ENCODE measurements at places on chromosomes 7 and 10.
A peak's percentile ranks its signal among the peaks of the same experiment; 100 is the strongest.

DNA sequence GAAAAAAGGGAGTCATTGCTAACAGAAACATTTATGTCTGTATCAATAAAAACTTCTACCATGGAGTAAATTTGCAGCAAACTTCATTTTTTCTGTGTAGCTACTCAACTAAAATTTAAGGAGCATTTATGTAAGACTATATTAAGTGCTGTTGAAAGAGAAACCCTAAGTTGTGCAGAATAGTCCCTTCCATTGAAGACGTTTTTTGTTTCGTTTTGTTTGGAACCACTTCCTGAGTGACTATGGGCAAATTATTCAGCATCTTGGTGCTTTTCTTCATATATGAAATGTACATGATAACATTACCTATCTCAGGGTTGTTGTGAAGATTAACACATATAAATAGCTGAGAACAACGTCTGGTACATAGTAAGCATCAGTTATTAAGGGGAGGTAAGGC lies 24.3 kb downstream of the SEM1 start:
- DNase-seq, result no peak

- no peak for DNase-seq
These were observed 25.9 kb downstream of the ABRAXAS2 start for GRCh38 chr10:124827474-124827873.

- DNase-seq, result peak; percentile 40
These were observed 59.0 kb downstream of the YKT6 start for GRCh38 chr7:44259547-44260457.

DNA sequence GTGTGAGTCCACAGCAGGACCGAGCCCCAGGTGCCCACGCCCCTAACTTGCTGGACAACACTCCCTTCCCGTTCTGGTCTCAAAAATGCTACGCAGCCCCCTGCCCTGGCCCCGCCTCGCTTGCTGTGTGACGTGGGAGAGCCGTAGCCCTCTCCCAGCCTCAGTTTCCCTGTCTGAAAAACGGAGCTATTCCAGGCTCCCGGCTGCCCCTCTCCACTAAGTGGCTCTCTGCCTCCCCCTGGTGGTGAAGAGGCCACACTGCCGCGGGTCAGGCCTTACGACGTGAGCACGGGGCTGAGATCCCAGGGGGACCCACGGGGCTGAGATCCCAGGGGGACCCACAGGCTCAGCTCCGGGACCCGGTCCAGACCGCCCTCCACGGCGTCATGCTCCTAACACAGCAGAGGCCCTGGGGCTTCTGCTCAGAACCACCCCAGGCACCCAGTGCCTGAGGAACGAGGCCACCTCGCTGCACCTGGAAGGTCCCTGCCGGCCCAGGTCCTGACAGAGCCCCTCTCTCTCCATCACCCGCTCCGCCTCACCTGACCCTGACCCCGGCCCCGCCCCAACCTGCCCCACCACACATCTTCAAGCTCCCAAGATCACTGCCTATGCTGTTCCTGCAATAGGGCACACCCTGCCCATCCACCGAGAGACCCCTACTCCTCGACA lies 26.7 kb downstream of the MICALL2 start:
- DNase-seq, result peak; percentile 90

DNA sequence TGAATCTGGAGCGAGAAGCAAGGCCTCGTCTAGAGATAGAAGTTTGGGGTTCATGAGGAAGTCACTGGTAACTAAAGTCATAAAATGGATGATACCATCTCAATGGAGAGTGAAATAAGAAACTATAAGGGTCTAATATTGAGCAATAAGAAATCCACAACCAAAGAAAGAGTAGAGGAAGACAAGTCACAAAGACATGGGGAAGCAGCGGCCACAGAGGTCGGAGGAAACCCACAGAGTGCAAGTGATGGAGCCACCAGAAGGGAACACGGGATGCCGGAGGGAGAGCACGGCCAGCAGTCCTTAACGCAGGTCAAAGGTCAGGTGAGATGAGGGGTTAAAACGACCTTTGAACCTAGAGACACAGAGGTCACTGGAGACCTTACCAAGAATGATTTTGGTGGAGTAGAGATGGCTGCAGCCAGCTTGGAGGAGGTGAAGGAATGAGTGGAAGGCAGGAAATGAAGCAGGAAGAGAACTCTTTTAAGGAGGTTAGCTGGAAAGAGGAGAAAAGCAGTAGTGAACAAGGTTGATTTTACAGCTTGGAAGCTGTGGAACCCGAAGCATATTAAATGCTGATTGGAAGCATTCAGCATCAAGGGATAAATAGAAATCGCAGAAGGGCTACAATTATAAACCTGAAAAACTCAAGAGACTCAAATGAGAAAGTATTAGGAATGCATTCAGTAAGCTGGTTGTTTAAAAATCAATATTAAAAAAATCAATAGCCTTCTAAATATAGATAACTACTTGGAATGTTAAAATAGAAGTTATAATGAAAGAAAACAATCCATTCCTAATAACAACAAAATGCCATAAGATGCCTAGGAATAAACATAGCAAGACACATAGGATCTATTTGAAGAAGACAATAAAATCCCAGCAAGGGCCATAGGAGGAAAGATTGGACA lies 93.7 kb downstream of the SVOPL start:
- no peak for DNase-seq

DNA sequence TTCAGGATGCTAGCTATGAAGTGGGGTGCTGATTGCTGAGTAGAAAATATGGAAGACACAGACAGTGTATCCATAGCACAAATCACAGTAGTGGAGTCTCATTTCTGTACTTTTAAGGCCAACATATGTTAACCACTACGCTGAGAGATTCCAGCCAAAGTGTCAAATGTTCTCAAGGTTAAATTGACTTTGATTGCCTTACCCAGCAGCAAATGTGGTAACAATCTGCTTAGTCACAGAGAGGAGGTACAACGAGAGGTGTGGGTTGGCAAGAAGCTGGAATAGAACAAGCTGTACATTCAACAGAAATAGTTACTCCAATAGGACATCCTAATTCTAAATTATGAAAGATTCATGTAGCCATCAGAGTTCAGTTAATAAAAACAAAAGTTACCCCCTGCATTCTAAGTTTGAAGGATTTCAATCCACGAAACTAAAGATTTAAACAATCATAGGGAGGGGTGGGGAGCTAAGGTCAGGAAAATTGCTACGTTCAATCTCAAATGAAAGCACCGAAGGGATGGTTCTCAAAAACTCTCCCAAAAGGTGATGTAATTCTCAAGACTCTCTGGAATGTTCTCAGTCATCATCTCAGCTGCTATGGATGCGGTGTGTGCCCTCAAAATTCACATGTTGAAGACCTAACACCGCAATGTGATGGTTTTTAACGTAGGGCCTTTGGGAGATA lies 137.0 kb downstream of the ETV1 start:
- no peak for DNase-seq

DNA sequence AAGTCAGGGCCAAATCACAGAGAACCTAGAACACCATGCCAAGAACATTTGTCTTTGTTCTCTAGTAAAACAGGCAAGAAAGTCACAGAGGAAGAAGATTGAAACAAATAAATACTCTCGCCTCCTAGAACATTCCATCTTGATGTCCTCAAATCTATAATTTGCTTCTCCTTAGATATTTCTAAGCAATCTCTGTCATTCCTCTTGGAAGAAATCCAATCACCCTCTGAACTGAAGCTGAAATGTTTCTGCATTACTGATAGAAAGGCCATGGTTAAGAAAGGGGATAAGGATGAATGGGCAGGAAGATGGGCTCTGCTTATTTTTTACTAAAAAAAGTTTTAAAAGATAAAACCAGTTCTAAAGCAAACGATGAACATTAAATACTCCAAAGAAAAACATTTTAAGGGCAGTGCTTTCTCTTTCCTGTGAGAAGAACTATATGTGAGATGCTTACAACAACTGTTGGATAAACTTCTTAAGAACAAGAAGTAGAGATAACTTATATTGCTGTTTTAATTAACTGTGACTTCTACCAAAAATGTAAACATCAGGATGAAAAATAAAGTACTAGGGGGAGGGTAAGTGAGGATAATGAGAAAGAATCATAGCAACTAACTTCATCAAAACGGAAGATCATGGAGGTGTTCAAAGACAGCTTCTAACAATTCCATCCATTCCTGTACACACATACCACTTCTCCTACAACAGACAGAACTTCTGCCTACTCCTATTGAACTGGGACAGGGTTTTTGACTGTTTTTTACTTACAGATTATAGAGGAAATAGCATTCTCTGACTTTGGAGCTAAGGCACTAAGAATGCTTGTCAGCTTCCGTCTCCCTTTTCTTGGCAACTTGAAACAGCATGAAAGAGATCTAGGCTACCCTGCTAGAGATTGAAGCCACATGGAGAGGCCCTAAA lies 153.0 kb upstream of the LRRTM3 start:
- no peak for DNase-seq

DNA sequence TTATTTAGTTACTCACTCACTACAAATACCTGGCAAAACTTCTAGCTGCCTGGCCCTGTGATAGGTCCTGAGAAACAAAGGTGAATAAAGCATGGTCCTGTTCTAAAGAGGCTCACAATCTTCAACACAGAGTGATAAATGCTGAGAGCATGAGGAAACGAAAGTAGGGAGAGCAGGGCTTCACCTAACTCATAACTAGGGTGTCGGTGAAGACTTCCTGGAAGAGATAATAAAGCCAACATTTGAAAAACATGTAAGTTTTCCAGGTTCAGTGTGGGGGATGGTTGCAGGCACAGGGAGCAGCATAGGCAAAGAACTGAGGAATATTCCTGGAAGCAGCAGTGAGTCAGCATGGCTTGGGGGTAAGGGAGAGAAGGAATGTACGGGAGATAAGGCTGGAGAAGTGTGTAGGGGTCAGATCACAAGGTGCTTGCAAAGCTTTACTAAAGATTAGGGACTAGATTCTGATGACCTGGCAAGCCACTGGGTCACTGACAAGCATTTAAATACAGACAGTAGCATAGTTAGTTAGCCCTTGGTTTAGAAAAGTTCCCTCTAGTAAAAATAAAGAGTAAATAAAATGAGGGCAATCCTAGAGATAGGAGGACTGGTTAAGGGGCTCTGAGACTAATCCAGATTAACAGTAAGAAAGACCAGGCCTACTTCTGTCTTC lies 5.1 kb downstream of the KEL start:
- no peak for DNase-seq

GRCh38 chr10:44279426-44280126 lies 105.3 kb downstream of the CXCL12 start:
- DNase-seq, result no peak

- DNase-seq, result peak; percentile 79
These were observed 10.5 kb downstream of the TMEM273 start for GRCh38 chr10:49177391-49178355.

DNA sequence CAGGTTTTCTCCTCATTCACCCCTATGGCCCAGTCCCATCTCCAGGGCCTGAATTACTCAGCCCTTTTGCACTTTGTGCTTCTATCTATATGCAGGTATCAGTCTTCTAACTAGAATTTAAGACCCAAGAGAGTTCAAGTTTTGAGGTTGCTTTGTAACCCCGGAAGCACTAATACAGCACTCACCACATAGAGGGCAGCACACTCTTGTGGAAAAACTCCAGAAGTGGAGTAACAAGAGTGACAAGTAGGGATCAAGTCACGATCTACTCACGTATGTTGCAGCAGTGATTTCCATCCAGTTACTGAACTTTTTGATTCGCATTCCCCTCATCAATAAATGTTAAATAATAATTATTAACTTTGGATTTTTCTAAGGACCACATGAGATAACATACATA lies 151.0 kb downstream of the CHCHD3 start:
- DNase-seq, result no peak

- peak; percentile 25 for DNase-seq
These were observed 727 bp downstream of the ATRNL1 start for GRCh38 chr10:115093776-115094408.

- peak; percentile 20 for DNase-seq
These were observed 239.7 kb upstream of the INHBA start for GRCh38 chr7:41942468-41943093.

GRCh38 chr10:69250041-69250440 lies 28.3 kb upstream of the HK1 start:
- no peak for DNase-seq

DNA sequence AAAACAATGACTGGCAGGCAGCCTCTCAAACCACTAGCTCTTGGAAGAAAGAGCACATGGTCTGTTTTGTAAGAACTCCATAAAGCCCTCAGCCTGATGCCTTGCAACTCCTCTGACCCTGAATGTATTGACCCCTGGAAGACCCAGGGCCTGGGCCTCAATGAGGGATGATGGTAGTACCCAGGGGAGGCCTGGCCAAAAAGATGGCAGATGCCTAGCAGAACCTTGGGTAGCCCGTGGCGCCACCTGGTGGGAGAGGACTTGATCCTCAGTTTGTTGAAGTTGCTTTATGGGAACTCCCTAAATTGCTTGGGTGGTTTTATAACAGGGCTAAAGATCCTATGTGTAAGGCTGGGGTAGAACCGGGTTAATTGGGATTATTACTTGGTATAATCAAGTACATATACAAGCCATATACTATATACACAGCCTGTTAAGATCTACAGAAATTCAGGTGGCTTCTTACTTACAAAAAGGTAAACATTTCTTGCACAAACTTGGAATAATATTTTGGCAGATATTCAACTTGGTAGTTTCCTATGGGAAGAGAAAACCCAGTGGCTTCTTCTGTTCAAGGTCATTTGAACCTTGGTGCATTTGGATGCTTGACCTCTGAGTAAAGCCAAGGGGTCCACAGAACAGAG lies 95.8 kb upstream of the CACUL1 start:
- peak; percentile 87 for DNase-seq

GRCh38 chr7:83514977-83515376 lies 134.0 kb downstream of the SEMA3E start:
- DNase-seq, result no peak

DNA sequence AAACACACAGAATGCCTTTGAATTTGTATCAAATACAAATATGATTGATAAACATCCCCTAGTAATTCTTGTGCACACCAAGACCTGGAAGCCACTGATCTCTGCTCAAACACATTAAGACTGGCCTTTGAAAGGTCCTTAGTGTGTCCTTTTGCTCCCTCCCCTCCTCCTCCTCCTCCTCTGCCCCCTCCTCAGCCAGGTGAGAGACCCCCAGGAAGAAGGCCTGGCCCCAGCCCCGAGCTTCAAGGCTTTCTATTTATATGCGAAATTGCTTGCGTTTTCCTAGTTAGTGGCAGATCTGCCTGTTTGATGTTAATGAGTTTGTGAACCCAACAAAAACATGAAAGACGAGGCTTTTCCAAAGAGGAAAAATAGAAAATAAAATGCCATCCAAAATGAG lies 63.6 kb upstream of the TCF7L2 start:
- DNase-seq, result no peak

- no peak for DNase-seq
These were observed 35.1 kb upstream of the EBF3 start for GRCh38 chr10:129999140-129999539.

- DNase-seq, result no peak
These were observed 4.3 kb downstream of the DAGLB start for GRCh38 chr7:6443372-6443941.

- DNase-seq, result no peak
These were observed 139.0 kb upstream of the MTPN start for GRCh38 chr7:136116186-136116585.

DNA sequence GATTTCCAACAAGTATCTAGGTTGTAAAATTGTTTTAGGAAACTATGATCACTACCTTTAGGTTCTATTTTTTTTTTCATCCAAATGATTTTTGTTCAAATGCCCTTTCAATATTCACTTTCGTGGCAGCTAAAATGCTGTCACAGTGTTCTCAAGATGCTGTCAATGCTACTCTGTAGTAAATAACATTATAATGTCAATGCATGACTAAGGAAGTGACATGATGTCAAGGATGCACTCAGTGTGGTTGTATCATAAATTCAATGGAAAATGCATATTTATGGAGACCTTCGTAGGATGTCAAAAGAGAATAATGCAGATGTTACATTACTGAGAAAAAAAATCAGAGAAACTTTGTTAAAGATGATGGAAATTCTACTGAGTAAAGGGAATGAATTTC lies 673.8 kb downstream of the ANKRD7 start:
- no peak for DNase-seq

GRCh38 chr10:101896225-101896877 lies 52.8 kb upstream of the KCNIP2 start:
- no peak for DNase-seq
